ENCODE measurements at places on chromosomes 11 and 22. TPM values are rescaled to one million over a fixed set of nuclear protein-coding genes. Genes with fewer than 3 reads are reported as not detected.

IFITM10 gene
- total RNA-seq: 2.3 TPM

GRCh38 chr11:33772300-33772699 is 2.0 kb downstream of the FBXO3 start:
- DNase-seq: no peak

PGM2L1 gene
- 2.4 TPM for total RNA-seq

- DNase-seq: peak; percentile 63
These were observed 18.4 kb downstream of the ABTB2 start for GRCh38 chr11:34339149-34340064.

- no peak for DNase-seq
These were observed 20.0 kb downstream of the GUCY1A2 start for GRCh38 chr11:106998116-106998915.

GPR83 gene
- total RNA-seq: not detected

DNA sequence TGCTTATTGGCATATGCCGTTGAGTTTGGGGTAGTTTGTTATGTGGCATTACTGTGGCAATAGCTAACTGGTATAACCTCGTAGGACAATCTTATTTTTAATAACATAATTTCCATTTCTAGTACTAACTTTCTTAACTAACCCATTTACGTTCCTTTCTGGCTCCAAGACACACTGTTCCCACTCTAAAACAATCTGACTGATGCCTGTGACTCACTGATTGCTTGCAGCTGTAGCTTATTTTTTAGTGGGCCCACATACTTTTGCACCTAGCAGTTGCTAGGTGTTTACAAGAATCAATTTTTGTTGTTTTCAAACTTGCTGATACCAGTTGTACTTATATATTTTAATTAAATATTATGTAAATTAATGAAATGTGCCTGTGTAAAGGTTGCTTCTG is 52.2 kb downstream of the FAT3 start:
- DNase-seq: no peak

CD6 gene
- total RNA-seq: 5.9 TPM

DNA sequence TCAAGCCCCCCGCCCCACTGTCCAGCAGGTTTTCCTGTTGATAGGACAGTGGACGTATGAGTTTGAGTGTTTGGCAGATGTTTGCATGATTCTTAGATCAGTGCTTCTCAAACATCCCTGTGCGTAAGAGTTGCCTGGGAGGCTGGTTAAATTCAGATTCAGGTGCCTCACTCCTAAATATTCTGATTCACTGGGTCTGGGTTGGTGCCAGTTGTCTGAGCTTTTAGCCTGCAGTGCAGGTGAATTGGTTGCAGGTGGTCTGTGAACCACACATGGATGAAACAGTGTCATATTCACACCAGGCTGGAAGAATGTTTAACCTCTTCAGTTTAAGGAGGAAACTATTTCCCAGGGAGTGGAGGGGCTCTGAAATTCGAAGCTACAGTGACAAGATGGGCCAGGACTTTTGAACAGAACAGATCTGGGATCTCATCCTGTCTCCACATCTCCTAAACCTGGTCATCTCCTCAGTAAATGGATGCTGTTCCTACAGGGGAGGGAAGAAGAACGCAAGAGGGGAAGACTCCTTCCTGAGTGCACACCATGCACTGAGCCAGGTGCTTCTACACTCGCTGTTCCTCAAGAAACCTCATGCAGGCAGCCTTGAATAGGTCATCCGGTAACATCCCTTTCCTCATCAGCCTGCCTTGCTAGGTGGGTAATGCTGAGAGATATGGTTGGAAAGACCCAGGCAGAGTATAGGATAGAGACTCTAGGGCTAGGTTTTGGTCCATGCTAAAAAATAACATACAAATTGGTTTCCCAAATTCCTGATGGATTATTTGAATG is 47.8 kb downstream of the TEAD1 start:
- no peak for DNase-seq

RAB36 gene
- total RNA-seq: 2.1 TPM

DNA sequence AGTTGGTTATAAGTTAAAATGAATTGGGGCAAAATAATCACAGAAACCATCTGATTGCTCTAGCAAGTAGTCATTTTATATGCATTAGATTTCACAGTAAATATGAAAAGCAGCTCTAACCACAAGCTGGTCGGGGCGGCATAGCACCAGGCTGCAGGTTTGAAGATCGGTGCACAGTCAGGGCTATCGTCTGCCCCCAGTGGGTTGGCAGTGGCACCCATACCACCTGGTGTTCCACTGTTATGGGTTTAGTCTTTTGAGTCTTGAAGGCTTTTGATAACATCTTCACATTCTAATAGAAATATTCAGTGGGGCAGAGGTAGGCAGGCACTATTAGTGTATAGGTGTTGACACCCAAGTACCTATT is 62.1 kb downstream of the GRK3 start:
- DNase-seq: no peak

SLC15A3 gene
- 1.2 TPM for total RNA-seq

DNA sequence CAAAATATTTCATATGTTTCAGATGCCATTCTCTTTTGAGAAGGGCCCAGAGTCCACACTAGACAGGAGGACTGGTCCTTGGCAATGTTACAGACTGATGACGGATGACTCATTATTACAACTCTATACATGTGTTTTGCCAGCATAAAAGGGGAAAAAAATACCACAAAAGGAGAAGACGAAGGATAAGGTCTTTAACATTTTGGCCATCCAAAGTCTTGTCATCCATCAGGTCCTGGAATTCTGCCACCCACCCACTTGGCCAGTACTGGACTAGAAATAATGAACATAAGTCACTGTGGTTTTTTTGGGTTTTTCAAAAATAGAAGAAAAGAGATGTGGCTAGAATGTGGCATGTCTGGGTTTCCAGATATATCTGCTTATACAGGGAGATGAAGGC is 57.7 kb upstream of the BDNF start:
- no peak for DNase-seq

GRCh38 chr11:58577555-58578135 is 1.2 kb upstream of the ZFP91 start:
- peak; percentile 92 for DNase-seq

NRIP3 gene
- 1.7 TPM for total RNA-seq

DNA sequence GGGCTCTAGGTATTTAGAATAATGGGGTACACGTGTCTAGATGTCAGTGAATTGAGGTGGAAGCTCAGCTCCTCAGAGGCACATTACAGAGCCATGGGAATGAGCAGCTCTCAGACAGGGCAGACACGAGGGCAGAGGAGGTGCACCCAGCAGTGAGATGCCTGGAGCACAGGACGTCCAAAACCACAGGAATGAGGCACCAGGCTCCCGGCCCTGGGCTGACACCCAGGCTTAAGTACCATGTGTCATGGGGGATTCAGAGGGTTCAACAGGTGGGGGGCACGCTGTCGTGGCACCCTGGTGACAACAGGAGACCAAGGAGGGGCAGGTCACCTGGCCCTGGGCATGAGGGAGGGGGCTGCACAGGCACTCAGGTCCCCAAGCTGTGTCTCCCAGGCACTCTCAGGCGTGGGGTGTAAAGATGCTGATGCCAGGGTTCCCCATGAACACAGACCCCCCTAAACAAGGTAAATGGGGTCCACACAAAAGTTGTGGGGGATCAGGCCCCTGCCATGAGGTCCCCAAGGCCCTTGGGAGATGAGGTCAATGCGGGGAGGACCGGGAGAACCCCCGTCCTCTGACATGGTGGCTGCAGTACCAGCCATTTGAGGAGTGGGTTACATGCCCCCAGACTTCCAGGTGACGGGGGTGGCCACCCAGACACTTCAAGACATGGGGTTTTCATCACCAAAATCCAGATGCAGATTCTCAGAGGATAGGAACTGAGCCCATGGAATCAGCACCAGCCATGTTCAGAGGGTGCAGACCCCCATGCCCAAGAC is 5.6 kb upstream of the SYT8 start:
- DNase-seq: no peak

DGCR8 gene
- 89.5 TPM for total RNA-seq

- DNase-seq: no peak
These were observed 242.9 kb downstream of the NELL1 start for GRCh38 chr11:20912065-20912821.

LRRC4C gene
- not detected for total RNA-seq

AP5B1 gene
- total RNA-seq: 25.4 TPM

DNA sequence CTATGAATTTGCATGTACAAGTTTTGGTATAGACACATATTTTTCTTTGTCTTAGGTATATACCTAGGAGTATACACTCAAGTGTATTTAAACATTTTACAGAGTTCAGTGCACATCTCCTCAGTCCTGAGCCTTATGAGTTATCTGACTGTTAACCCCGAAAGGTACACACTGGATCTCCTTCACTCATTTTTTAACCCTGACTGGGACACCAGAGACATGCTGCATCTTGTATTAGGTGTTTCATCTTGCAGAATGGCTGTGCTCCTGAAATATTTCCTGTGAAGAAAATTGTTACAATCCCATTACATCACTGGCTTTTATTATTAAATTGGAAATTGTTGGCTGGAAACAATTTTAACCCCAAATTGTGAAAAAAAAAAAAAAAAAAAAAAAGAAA is 15.3 kb downstream of the PARVA start:
- no peak for DNase-seq

LARGE1 gene
- total RNA-seq: 9.0 TPM

- DNase-seq: no peak
These were observed 10.8 kb downstream of the LARGE2 start for GRCh38 chr11:45933131-45933831.

DNA sequence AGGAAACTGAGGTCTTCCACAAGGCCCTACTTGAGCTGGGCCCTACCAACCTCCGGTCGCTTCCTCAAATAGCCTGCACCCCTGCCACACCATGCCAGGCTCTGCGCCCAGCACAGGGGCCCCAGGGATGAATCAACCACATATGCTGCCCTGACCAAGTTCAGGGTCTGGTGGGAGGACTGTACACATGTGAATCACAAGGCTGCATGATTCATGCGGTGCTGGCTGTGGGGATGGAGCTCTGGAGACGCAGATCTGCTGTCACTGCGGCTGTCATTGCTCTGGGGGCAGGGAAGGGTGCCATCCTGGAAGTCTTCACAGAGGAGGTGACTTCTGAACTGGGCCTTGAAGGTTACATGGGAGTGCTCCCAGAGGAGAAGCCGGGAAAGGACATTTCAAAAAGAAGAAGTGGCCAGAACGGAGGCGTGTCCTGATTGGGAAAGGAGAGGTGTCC is 21.5 kb downstream of the CYTH4 start:
- peak; percentile 74 for DNase-seq

DNA sequence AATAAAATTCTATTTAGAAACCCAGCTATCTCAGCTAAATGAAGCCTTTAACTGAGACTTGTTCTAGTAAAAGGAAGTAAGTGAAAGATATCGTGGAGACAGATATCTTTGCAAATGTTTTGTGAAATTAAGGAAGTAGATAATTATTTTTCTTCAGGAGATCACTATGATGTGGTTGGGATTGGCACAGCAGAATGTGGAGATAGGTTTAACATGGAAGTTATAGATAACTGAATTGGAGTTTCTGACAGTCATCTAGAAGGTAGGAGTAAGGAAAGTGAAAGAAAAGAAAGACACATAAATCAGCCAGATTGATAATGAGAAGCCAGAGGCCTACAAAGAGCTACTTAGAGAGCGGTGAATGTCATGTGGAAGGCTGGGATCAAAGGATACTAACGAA is 4.7 kb upstream of the CASP5 start:
- DNase-seq: no peak

GRCh38 chr11:123302751-123303195 is 107.7 kb upstream of the CLMP start:
- DNase-seq: peak; percentile 71

APOA4 gene
- total RNA-seq: not detected

GRCh38 chr11:116424615-116425261 is 348.0 kb downstream of the BUD13 start:
- no peak for DNase-seq

- DNase-seq: no peak
These were observed 20.5 kb upstream of the PDGFB start for GRCh38 chr22:39265143-39265886.

- DNase-seq: no peak
These were observed 25.4 kb downstream of the TPBGL start for GRCh38 chr11:75265851-75266531.

LDLRAD3 gene
- total RNA-seq: 0.10 TPM

DNA sequence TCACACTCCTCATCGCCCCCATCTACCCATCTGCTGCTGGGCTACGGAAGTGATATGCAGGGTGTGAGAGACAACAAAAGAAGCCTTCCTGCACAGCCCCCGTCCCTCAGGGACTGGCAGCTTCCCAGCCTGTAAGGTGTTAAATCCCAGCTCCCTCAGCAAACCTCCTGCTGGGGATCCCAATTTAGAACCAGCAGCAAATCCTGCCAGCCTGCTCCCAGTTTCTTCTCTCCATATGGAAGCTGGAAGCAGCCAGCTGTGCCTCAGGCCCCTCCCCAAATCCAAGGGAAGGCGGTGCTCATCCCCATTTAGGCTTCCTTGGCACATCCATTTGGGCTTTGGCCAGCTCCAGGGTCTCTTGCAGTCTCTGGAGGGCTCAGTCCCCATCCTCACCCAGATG is 47.5 kb downstream of the PAMR1 start:
- DNase-seq: no peak

- no peak for DNase-seq
These were observed 33.4 kb downstream of the GRAMD4 start for GRCh38 chr22:46653596-46653995.

GRCh38 chr11:129013737-129014475 is 71.2 kb upstream of the TP53AIP1 start:
- no peak for DNase-seq

- no peak for DNase-seq
These were observed at the start of gene ARHGEF17 for GRCh38 chr11:73308003-73308960. ARHGEF17 (plus strand) TSS chr11:73308276; CDS start chr11:73308639, 363 bp downstream.

HSPB2 gene
- total RNA-seq: not detected

GRCh38 chr11:119310682-119311052 is 6.3 kb downstream of the MCAM start:
- DNase-seq: no peak

DNA sequence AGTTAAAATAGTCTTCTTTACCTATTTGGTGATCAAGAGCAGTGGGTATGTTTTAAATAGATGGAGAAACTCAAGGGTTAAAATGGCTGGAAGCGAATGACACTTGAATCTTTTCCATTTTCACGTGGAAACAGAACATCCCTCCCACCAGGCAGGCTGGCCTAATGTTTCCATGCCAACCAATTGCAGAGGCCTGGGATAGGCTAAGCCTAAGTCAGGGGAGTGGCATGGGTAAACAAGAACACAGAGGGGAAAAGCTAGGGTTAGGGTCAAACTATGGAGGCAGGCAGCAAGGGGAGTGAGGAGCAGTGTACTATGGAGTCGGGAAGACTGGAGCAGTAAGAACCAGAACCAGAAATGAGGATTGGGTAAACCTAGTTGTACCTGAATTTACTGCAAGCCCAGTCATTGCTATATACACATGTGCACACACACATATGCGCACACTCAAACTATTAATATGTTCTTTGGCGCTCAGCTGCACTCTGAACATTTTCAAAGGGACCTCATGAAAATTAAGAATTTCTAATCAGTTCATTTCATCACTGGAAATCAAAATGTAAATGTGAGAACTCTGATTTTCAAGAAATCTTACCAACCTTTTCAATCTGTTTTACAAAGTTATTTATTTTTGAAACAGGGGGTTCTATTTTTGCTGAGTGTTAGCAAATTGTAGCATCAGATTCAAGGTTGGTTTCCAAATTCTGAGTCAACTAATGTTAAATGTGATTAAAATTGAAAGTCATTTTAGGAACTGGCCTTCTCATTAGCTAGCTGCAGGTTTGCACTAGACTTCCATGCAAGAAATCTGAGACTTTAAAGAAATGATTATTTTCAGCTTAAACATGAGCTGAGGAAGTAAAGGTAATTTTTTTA is 327.0 kb upstream of the CCDC90B start:
- no peak for DNase-seq

CLCF1 gene
- 1.4 TPM for total RNA-seq

GRAP2 gene
- 13.2 TPM for total RNA-seq

OR52E5 gene
- total RNA-seq: not detected

MYRF gene
- 5.5 TPM for total RNA-seq

MFRP gene
- not detected for total RNA-seq

Measured in natural killer cell treated with Interleukin-12 subunit alpha and Interleukin-12 subunit beta and Interleukin-15 and Interleukin-18, amount 100 ng/mL, for 72 hours (primary cell).